Stimulated activated CD8-positive, alpha-beta memory T cell treated with anti-CD3 and anti-CD28 coated beads, Interleukin-7, amount 100 ng/mL, for 1 hour (primary cell): ENCODE measurements at places on chromosomes 7 and 10.

GRCh38 chr7:114740941-114741340, 181.0 kb upstream of the MDFIC start:
- DNase-seq: no peak

DNA sequence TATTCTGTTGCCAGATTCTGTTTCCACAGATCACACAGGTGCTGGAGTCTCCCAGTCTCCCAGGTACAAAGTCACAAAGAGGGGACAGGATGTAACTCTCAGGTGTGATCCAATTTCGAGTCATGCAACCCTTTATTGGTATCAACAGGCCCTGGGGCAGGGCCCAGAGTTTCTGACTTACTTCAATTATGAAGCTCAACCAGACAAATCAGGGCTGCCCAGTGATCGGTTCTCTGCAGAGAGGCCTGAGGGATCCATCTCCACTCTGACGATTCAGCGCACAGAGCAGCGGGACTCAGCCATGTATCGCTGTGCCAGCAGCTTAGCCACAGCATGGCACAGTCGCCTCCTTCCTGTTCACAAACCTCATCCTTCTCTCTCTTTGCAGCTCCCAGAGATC, 237.5 kb upstream of the PRSS1 start:
- no peak for DNase-seq

- no peak for DNase-seq
Measured at GRCh38 chr7:47816647-47817046, 131.6 kb downstream of the PKD1L1 start.

- no peak for DNase-seq
Measured at GRCh38 chr7:85019778-85020177, 167.1 kb downstream of the SEMA3D start.

DNA sequence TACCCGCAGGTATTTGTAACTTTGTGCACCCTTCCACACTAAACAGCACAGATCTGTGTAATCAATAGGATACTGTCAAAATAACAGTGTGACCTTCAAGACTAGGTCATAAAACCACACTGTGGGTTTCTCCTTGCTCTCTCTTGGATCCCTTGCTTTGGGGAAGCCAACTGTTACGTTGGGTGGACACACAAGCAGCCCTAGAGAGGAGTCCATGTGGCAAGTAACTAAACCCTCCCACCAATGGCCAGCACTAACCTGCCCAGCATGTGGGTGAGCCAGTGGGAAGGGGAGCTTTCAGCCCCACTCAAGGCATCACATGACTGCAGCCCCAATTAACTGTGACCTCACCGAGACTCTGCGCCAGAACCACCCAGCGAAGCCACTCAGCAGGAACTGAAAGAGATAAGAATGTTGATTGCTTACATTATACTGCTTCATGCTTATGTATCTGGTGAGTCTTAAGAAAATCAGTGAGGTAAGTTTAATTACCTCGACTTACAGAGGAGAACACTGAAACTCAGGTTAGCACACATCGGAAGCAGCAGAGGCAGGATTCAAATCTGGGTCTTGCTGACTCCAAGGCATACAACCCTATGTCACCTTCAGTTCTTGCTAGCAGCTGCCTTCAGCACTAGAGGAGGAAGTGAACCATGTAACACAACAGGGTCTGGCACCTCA, 9.4 kb upstream of the ZC3HAV1 start:
- DNase-seq: no peak

- no peak for DNase-seq
Measured at GRCh38 chr10:127522298-127522697, 26.8 kb upstream of the NPS start.
